Posterior cingulate gyrus (tissue), 11 donors: ENCODE measurements at places on chromosomes 1 and 21.

- DNase-seq: no peak
Measured at GRCh38 chr1:183953031-183953430, 84.5 kb downstream of the COLGALT2 start.

DNA sequence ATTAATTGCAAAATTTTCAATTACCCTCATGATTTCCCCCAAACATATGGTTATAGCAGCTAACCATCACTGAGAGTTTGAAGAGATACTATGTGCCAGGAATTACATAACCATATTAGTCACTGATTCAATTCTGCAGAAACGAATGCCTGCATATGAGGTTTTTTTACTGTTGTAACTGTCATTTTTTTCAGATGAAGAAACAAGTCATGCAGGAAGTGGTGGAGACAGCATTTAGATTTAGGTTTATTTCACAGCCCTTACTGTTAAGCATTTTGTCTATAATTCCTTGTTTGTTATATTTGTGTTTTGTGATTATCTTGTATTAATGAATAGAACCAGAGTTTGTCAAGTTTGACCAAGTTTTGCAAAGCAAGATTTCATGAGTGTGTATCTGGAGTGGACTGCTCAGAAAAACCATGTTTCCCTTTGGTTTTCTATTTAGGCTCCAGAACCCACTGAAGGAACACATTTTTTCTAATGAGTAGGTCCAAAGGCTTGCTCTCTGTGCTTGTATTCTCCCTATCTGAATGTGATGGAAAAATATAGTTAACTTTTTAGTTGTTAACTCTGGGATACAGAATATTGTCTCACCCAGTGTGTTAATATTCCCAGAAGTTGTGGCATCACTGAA lies 308.5 kb upstream of the ADAMTS5 start:
- DNase-seq: no peak

DNA sequence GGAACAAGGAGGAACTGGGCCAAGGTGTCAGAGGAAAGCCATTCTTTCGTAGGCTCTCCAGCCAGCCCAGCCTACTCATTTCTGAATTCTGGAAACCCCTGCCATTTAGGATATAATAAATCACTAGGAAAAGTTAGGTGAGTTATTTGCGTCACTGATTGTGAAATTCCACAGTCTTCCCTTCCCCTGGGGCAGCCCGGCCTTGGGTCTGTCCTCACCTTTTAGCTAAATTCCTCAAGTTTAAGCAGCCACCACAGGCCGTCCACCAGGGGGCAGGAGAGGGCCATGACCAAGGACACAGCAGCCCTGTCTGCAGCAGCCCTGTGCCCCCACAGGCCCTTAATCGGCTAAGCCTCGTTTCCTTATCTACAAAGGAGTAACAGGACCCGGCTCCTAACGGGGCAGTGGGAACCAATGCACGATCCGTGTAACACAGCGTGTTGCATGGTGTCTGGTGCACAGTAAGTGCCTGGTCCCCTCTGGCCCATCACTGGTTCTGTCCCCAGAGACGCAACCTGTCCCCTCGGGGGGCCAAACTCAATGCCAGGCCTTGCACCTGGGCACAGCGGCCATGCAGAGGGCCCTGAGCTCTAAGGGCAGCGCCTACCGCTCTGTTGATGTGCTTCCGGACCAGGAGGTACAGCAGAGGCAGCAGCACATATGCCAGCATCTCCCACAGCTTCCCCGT lies 18.1 kb downstream of the GPR157 start:
- peak; percentile 98 for DNase-seq

GRCh38 chr1:19645411-19646251 lies 1.5 kb downstream of the NBL1 start:
- no peak for DNase-seq
